ENCODE measurements at places on chromosomes 12 and 14. TPM values are rescaled to one million over a fixed set of nuclear protein-coding genes. Genes with fewer than 3 reads are reported as not detected.
A peak's percentile ranks its signal among the peaks of the same experiment; 100 is the strongest.

GRCh38 chr12:45310627-45310968 is 94.7 kb downstream of the ANO6 start:
- peaks cover 36% of the 10 kb centered on the region for H3K4me1 ChIP-seq
- H3K27me3 ChIP-seq: no peaks in the 10 kb centered on the region
- peak overlapping the region; percentile 61 for H3K27ac ChIP-seq
- H3K36me3 ChIP-seq: no peaks in the 10 kb centered on the region

DNA sequence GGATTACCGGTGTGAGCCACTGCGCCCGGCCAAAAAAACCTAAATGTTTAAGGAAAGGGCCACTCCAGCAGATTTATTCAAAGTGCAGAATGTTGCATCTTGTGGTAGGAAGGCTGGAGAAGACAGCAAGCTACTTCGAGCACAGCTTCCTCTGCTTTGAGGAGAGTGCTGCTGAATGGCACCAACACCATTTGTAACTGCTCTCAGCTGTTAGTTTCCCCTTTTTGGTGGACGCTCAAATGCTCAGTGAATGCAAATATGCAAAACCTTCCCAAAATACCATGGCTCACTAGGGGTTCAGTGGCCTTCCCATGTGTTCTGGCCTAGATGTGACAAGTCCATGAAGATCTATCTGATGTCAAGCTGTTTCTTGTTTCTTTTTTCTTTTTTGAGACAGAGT is 2.9 kb upstream of the TDRD9 start:
- no peak overlapping the region for H3K27ac ChIP-seq
- no peak for DNase-seq
- H3K27me3 ChIP-seq: no peaks in the 10 kb centered on the region
- H3K4me3 ChIP-seq: no peak overlapping the region

GRCh38 chr14:34465069-34465859 is 3.2 kb upstream of the SPTSSA start:
- H3K27ac ChIP-seq: no peak overlapping the region
- H3K4me3 ChIP-seq: no peak overlapping the region
- DNase-seq: no peak
- no peaks in the 10 kb centered on the region for H3K27me3 ChIP-seq
- H3K36me3 ChIP-seq: no peaks in the 10 kb centered on the region

DNA sequence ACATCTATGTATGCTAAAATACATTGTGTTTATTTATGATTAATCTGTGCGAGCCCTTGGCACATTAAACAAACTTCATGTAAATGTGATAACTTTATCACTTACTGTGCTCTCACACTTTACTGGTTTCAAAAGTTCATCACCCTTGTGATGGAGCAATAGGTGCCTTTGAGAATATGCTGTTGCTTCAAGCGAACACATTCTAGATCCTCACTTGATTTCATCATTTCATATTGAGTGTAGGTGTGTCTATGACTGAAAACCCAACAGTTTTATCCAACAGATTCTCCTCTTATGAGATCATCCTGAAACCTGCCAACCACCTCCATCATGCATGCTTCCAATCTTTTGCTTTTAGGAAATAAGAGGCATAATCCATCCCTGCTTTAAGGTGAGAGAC is 854.4 kb downstream of the TMEM121 start:
- H3K27ac ChIP-seq: no peak overlapping the region
- H3K4me3 ChIP-seq: no peak overlapping the region
- no peak for DNase-seq
- no peaks in the 10 kb centered on the region for H3K36me3 ChIP-seq

GRCh38 chr12:98513379-98514322 is 1.7 kb upstream of the TMPO start:
- H3K27ac ChIP-seq: no peak overlapping the region
- DNase-seq: no peak
- peaks cover 24% of the 10 kb centered on the region for H3K4me1 ChIP-seq
- H3K36me3 ChIP-seq: no peaks in the 10 kb centered on the region
- no peaks in the 10 kb centered on the region for H3K27me3 ChIP-seq
- H3K4me3 ChIP-seq: peak overlapping the region; percentile 95

DNA sequence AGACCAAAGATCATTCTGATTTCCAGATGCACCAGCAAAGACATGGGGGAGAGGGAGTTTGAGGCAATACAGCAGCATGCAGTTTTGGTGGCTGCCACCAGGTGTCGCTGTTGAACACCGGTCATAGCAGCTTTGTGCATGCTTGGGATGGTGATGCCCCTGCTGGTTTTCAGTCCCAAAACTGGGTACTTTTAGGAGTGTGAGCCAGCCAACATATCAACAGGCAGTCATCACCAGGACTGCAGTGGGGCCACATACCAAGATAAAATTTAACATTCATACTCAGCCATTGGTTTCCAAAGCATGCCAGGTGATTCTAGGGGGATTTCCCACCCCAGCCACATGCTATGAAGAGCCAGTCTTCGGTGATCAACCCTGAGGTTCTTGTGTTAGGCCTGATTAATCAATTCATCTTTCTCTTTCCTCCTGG is 64.2 kb downstream of the PHETA1 start:
- no peaks in the 10 kb centered on the region for H3K36me3 ChIP-seq
- DNase-seq: no peak
- H3K4me3 ChIP-seq: no peak overlapping the region
- H3K27me3 ChIP-seq: no peaks in the 10 kb centered on the region

GRCh38 chr12:46395388-46395787 is 22.8 kb upstream of the SLC38A2 start:
- H3K27me3 ChIP-seq: no peaks in the 10 kb centered on the region
- H3K36me3 ChIP-seq: no peaks in the 10 kb centered on the region
- H3K27ac ChIP-seq: no peak overlapping the region

GRCh38 chr14:67483579-67484285 is 4.8 kb downstream of the TMEM229B start:
- H3K27ac ChIP-seq: no peak overlapping the region
- H3K27me3 ChIP-seq: no peaks in the 10 kb centered on the region
- no peak for DNase-seq
- no peaks in the 10 kb centered on the region for H3K4me1 ChIP-seq

GRCh38 chr14:52352061-52352491 is 38.0 kb downstream of the PTGER2 start:
- H3K4me3 ChIP-seq: no peak overlapping the region
- peaks cover 9% of the 10 kb centered on the region for H3K4me1 ChIP-seq
- no peaks in the 10 kb centered on the region for H3K27me3 ChIP-seq

DNA sequence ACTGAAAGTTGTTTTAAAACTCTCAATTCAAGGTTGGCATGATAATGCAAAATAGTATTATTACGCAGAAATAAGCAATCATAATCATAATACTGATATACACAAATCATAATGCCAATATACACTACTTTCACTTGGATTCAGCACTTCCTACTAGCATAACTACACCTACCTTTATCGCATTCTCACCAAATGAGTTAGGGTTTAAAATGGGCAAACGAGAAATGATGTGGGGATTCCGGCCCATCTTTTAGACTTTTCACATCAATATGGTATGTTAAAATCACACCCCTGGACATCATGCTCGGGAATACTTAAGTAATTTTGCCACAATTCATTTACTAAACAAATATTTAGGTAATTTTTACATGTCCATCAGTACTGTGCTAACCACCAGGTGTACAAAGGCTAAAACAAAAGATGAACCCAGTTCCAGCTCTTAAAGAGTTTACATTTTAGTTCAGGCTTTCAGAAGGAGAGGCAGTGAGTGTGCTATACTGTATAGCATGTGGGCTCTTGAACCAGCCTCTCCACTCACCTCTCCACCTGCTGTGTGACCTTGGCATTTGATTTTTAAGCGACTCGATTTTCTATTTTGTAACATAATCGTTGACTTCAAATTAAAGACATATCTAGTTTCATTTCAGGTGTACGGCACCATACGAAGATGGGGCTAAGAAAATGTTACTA is 1.1 kb upstream of the USP15 start:
- no peak for DNase-seq
- peak overlapping the region; percentile 76 for H3K4me3 ChIP-seq
- H3K27me3 ChIP-seq: no peaks in the 10 kb centered on the region
- H3K4me1 ChIP-seq: peaks cover 38% of the 10 kb centered on the region

DNA sequence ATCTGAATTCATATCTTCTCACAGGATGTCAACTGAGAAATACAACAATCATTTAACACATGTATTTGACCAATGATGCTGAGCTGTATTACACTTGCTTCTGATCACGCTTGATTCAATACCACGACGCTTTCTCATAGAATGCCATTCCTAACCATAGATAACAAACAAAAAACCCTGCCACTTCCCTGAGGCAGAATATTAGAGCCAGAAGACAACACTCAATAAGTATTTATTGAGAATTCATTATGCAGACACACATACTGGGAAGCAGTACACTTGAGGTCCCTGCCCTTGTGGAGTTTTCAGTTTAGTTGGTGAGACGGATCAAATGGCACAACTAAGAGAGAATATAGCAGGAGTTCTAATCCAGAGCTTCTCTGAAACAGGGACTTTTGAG is 32.4 kb downstream of the BLTP3B start:
- peaks cover 4% of the 10 kb centered on the region for H3K36me3 ChIP-seq
- no peak overlapping the region for H3K27ac ChIP-seq
- no peaks in the 10 kb centered on the region for H3K27me3 ChIP-seq
- DNase-seq: no peak
- H3K4me3 ChIP-seq: no peak overlapping the region

DNA sequence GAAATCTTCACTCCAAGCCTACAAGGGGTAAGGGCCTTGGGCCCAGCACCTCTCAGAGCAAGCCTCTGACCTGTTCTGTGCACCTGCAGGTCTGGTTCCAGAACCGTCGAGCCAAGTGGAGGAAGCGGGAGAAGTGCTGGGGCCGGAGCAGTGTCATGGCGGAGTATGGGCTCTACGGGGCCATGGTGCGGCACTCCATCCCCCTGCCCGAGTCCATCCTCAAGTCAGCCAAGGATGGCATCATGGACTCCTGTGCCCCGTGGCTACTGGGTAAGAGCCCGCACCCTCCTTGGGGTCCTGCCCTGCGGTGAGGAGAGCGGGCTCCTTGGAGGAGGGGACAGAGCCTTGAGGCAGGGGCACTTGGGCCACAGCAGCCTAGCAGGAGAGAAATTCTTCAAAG is 20.3 kb downstream of the VSX2 start:
- no peak overlapping the region for H3K27ac ChIP-seq
- peaks cover 15% of the 10 kb centered on the region for H3K4me1 ChIP-seq
- H3K27me3 ChIP-seq: no peaks in the 10 kb centered on the region
- H3K36me3 ChIP-seq: no peaks in the 10 kb centered on the region
- DNase-seq: no peak

DNA sequence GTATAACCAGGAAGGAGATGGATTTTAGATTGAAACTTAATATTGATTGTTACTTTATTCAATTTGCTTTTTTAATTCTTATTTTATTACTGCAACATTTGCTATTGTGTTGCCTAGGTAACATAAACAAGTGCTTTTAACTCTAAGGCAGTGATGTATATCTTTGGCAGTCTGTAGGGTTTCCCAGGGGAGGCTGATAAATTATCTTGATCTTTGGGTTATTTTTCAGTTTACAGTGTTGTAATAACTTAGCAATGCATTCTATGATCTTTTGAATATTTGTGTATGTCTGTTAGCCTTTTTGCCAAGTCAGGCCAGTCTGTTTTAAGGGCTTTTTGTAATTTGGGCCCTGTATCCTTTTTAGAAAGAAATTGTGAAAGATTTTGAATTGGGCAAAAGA is 7.8 kb upstream of the DTD2 start:
- DNase-seq: no peak
- H3K27me3 ChIP-seq: no peaks in the 10 kb centered on the region
- peak overlapping the region; percentile 26 for H3K27ac ChIP-seq
- no peaks in the 10 kb centered on the region for H3K36me3 ChIP-seq

GRCh38 chr14:94103554-94104150 is 6.9 kb upstream of the IFI27 start:
- no peak overlapping the region for H3K27ac ChIP-seq
- no peak overlapping the region for H3K4me3 ChIP-seq
- H3K36me3 ChIP-seq: no peaks in the 10 kb centered on the region

DNA sequence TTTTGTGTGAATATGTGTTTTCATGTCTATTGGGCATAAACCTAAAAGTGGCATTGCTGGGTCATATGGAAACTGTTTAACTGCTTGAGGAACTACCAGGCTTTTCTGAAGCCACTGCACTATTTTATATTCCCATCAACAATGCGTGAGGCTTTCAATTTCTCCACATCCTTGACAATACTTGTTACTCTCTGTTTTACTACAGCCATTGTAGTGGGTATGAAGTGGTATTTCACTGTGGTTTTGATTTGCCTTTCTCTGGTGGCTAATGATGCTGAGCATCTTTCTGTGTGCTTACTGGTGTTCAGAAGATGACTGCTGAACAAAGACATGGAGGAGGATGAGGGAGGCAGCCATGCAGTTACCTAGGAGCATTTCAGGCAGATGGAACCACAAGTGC is 13.2 kb upstream of the TDG start:
- no peak overlapping the region for H3K27ac ChIP-seq
- DNase-seq: no peak
- H3K4me3 ChIP-seq: no peak overlapping the region
- H3K27me3 ChIP-seq: no peaks in the 10 kb centered on the region

GRCh38 chr14:63852271-63852816 is 460 bp upstream of the SYNE2 start:
- H3K27ac ChIP-seq: peak overlapping the region; percentile 77
- H3K4me3 ChIP-seq: peak overlapping the region; percentile 79
- no peaks in the 10 kb centered on the region for H3K27me3 ChIP-seq
- H3K36me3 ChIP-seq: no peaks in the 10 kb centered on the region
- no peak for DNase-seq

DNA sequence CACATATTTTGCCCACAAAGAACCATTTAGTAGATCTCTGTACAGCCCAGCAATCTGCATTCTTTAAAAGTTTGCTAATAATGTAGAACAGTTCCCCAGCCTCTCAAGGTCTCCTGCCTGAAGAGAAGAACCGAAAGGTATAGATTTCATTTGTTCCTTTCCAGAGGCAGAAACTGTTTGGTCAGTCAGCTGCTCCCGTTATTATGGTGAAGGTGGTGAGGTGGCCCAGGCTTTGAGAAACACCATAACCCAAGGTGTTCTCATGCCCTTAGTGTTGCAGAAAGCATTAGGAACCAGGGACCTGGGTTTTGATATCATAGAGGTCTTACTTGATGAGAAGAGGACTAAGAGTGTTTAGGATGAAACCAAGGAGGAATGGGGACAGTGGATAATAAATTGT is 65.3 kb downstream of the SUSD6 start:
- H3K27me3 ChIP-seq: no peaks in the 10 kb centered on the region
- no peak for DNase-seq
- no peak overlapping the region for H3K27ac ChIP-seq
- no peaks in the 10 kb centered on the region for H3K36me3 ChIP-seq

- no peak overlapping the region for H3K27ac ChIP-seq
- no peak overlapping the region for H3K4me3 ChIP-seq
- H3K27me3 ChIP-seq: no peaks in the 10 kb centered on the region
- H3K36me3 ChIP-seq: peaks cover 39% of the 10 kb centered on the region
These were observed 9.0 kb downstream of the TUBA1C start for GRCh38 chr12:49273726-49274395.

Gene KCNMB4
- 1.6 TPM for total RNA-seq

Gene ACOT6
- total RNA-seq: not detected

Gene MYRFL
- total RNA-seq: not detected

Gene CORO1C
- 208 TPM for total RNA-seq

Gene SERPINA12
- not detected for total RNA-seq

Gene ANO2
- total RNA-seq: 6.7 TPM

Gene PLEKHH1
- total RNA-seq: 3.8 TPM

Gene LPAR5
- 4.8 TPM for total RNA-seq
